ENCODE measurements at places on chromosomes 2 and 18.

DNA sequence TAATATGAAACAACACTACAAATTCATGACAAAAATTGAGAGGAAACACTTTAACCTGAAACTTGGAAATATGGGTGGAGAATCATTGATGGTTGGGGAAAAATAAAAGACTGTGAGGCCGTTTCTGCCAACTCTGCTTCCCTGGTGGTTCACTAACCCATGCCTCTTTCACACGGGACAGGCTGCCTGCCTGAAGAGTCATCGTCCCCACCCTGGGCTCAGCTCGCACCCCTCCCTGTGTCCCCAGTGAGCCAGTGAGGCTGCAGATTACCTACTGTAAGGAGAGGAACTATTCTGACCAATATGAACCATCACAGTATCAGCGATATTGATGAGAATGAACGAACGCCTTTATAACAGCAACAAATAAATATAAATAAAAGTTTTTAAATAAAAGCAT, 357.8 kb upstream of the CDH20 start:
- no peak for DNase-seq

GRCh38 chr2:79292239-79292957, 132.8 kb upstream of the REG3A start:
- no peak for DNase-seq

GRCh38 chr18:77314511-77314910, 64.9 kb downstream of the GALR1 start:
- DNase-seq: no peak

- no peak for DNase-seq
Observed at GRCh38 chr2:56749152-56749752, 565.5 kb downstream of the CCDC85A start.

GRCh38 chr2:239025096-239025801, 177.4 kb downstream of the TWIST2 start:
- no peak for DNase-seq

GRCh38 chr2:105320651-105321215, 8.8 kb downstream of the TGFBRAP1 start:
- DNase-seq: no peak

GRCh38 chr2:198476007-198476406, 671.6 kb downstream of the PLCL1 start:
- DNase-seq: no peak

DNA sequence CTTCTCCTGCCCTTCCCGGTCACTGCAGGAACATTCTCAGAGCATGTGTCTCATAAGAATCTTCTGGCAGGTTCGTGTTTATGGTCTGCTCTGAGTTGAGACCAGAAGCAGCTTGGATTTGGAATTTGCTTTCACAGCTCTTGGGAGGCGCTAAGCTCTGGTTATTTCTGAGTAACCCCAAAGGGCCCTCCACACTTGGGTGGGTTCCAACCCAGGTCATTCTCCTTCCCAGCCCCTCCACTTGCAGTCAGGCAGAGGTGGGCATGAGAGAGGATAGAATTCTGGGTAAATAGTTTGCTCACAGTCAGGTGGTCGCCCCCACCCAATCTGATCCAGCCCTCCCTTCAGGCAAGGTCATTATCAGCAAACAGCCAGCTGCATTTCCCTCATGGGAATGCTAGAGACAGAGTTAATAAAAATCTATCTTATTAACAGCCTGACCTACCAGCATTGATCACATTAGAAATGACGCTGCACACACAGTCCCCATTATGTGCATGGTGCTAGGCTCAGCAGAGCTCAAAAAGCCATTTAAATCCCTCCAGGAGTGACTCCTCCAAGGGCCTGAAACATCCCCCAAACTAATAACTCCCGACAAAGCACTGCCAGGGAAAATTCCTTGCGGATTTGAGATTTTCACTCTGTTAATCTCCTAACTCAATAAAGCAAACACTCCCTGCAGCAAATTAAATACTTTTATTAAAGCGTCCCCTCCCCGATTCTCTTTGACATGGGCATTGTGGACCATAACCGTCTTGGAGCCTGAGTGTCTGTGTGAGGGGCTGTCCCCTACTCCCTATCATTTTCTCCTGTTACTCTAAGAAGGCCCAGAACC, 61.9 kb downstream of the SLC4A5 start:
- DNase-seq: no peak

DNA sequence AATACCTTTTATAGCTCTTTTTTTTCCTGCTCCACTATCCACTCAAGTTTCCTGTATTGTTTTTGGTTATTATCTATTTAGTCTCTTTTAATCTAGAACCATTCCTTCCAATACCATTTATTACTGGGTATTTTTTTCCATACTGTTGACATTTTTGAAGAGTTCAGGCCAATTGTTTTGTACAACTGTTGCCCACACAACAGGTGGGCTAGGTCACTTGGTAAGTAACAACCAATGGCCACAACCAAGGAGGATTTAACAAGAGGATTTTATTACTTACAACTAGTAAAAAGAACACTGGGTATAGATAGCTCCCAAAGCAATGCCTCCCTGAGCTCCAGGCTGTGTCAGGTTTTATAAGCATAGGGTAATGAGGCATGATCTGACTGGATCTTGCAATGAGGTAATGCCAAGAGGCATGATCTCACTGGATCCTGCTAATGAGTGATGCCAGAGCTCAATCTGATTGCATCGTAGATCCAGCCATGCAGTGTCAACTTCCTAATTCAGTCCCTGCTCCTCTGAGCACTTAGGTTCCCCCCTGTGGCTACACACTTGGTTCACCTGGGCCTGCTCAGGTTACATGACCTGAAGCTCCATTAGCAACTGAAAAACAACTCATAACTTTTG, 7.1 kb upstream of the CEP68 start:
- no peak for DNase-seq

DNA sequence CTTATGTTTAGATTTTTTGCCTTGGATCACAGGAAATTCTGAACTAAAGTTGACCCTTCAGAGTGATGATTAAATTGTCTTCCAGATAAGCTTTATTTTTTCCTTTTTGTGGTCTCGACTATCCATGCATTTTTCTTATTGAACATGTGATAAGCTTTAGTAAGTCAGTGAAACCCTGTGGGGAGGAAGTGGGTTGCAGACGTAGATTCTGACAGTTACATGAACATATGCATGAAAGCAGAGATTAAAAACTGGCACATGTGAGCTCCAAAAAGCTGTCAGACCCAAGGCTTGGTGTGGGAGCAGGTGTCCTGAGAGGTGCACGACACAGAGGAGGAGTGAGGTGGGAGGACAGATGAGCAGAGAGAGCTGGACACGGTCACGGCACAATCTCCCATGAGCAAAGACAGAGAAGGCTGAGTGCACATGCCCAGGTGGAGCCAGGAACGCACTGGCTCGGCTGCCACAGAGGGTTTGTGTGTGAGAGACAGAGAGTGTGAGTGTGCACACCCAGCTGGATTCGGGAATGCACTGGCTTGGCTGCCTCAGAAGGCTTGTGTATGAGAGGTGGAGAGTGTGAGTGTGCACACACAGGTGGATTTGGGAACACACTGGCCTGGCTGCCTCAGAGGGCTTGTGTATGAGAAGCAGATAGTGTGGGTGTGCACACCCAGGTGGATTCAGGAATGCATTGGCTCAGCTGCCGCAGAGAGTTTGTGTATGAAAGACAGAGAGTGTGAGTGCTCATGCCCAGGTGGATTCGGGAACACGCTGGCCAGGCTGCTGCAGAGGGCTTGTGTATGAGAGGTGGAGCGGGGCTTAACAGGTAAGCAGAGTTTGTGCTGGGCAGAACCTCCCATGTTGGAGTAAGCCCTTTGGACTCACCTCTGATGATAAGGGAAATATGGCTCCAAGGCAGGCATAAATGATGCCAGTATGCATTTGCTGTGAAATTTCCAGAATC, 849.1 kb upstream of the SALL3 start:
- DNase-seq: no peak

GRCh38 chr2:179963626-179964025, 43.5 kb downstream of the CWC22 start:
- DNase-seq: no peak

- DNase-seq: peak; percentile 84
Observed at GRCh38 chr2:46915811-46916630, 415 bp upstream of the MCFD2 start.

- DNase-seq: no peak
Observed at GRCh38 chr2:239370876-239371725, 29.7 kb downstream of the HDAC4 start.

DNA sequence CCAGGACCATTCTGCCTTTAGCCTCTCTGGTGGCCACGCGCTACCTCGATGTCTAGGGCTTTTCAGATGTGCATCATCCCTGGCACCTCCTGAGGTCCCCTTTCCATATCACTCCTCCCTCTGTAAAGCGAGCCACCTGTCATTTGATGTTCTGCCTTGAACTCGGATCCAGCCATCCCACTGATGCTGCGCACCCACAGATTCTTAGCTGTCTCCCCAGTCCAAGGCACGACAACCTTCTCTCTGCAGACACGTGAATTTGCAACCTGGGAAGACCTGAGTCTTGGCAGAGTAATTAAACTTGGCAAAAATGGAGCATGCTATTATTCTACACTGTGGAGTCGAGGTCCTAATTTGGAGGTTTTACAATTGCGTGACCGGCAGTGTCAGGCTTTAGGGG, 61.9 kb downstream of the NGEF start:
- DNase-seq: no peak

DNA sequence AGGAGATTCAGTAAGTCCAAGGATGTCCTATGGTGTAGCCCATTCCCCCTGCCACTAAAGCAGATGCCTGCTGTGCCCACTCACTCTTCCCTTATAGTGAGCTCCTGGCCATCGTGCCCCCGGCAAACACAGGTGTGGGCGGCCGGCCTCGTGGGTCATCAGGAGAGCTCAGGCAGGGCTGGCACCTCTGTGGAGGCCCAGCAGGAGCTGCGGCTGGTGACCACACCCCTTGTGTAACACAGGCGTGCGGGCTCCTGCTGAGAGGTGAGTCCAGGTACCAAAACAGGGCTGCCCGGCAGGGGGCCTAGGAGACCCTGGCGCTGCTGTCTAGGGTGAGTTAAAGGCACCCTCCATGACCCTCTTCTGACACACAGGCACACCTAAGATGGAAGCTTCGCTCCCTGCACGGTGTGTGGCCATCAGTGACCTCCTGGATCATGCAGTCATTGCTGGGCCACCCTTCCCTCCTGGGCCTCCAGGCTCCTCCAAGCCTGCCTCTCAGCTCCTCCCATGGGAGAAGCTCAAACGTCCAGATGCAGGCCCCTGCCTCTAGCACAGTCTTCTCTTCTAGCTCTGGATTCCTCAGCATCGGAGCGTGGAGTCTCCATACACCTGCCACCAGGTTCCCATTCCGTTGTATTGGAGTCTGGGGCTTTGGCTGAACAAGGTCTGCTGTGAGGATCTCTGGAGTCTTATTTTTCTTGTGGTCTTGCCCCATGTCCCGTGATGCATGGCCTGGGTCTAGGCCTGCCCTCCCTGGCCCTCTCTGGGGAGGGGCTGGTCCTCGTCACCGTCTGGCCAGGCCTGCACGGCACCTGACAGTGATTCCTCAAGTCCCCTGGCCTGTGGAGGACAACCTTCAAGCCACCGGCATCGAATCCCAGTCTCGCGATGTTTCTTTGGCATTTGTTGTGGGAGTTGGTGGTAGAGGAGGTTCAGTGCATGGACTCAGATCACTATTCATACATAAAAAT, 246.9 kb downstream of the ACKR3 start:
- DNase-seq: no peak

GRCh38 chr2:191556463-191556862, 121.5 kb upstream of the NABP1 start:
- no peak for DNase-seq

- DNase-seq: no peak
Observed at GRCh38 chr2:97997784-97998392, 2.1 kb upstream of the TMEM131 start.

GRCh38 chr2:233141901-233142300, 81.8 kb downstream of the INPP5D start:
- no peak for DNase-seq

DNA sequence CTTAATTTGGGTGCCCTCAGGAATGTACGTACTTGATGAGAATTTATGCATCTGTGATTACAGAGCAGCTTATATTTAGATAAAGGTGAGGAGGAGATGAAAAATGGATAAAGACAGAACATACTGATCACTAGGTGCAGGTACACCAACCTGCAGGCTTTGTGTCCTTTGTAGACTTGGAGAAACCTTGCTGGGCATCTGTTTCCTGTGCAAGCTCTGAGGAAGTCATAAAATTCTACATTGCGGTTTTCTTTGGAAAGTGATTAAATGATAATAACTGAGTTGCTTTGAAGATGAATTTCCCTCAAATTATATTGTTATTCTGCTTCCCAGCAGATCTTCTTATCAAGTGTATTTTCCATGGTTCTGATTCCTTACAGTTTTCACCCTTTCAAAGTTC, 7.7 kb downstream of the RAB27B start:
- no peak for DNase-seq

- no peak for DNase-seq
Observed at GRCh38 chr2:64950226-64951160, 38.7 kb upstream of the SLC1A4 start.

DNA sequence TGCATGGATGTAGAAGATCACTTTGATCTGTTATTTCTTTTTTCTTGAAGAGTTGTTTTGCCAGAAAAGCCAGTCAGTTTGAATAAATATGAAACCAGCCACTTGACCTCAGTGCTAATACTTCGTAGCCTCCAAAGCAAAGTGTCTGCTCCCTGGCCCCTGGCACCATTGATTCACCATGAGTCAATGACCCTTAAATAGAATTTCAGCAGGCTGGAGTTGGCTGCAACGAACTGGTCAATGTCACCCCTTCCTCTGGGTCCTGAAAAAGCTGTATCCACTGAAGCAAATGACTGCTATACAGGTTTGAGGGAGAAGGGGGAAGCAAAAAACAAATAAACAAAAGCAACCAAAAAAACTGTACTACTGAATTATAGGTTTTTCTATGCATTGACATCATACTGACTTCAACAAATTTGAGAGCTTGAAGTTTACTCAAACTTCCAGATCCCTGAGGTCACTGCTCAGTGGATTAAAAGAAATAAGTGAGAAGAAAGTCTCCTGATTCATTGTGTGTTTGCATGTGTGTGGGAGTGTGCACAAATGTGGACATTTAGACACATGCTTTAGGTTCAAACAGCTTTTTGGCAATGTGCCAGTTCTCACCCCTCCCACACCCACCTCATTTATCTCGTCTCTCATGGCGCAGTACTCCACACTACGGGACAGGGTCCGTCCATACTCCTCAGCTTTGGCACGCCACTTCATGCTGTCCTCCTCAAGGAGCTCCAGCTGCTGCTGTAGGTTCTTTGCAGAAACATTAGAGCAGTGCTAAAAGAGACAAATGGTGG, 58.1 kb upstream of the TTN start:
- no peak for DNase-seq

GRCh38 chr2:20103530-20103929, 52.1 kb upstream of the LAPTM4A start:
- no peak for DNase-seq

GRCh38 chr2:18213986-18214385, 335.5 kb downstream of the KCNS3 start:
- DNase-seq: no peak

- DNase-seq: no peak
Observed at GRCh38 chr2:229044581-229044980, 226.5 kb downstream of the PID1 start.

All from GM12891 (cell line).